Fibroblast of skin of right quadriceps (primary cell): ENCODE measurements at places on chromosomes 4 and X.
A peak's percentile ranks its signal among the peaks of the same experiment; 100 is the strongest.

- peak; percentile 73 for DNase-seq
These were observed 314.7 kb downstream of the LDB2 start for GRCh38 chr4:16583764-16584163.

- DNase-seq: no peak
These were observed 16.7 kb upstream of the MSX1 start for GRCh38 chr4:4842476-4843441.

GRCh38 chr4:42672359-42673081, 15.6 kb upstream of the ATP8A1 start:
- no peak for DNase-seq

- DNase-seq: no peak
These were observed 36.0 kb upstream of the SPON2 start for GRCh38 chr4:1208266-1208961.

GRCh38 chr4:33493231-33493630, 2751.1 kb downstream of the ARAP2 start:
- DNase-seq: no peak

DNA sequence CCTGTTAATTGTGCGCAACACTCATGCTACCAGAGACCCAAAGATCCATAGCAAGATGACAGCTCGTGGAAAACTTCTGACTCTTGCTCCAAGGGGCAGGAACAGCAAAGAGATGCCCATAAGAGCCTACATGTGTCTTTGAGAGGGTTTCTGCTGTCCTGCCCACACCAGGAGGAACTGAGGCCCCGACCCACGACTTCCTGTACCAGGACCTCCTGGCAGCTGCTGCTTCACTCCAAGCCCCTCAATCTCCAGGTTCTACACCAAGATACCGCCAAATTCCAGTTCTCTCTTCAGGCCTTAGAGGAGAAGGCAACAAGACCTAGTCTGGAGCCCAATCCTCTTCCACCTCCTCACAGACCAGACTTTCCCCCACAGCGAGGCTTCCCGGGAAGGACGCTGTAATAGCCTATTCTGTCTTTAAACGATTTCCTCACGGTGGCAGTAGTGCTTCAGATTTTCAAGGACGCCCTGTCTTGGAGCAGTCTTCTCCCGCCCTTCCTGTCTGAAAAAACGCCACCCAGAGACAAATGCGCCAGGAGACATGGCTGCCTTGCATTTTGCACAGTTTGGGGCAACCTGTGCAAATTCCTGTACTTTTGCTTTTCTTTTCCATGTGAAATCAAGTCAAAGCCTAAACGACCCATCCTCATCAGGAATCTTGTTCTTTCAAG, 230.2 kb upstream of the STK26 start:
- no peak for DNase-seq

DNA sequence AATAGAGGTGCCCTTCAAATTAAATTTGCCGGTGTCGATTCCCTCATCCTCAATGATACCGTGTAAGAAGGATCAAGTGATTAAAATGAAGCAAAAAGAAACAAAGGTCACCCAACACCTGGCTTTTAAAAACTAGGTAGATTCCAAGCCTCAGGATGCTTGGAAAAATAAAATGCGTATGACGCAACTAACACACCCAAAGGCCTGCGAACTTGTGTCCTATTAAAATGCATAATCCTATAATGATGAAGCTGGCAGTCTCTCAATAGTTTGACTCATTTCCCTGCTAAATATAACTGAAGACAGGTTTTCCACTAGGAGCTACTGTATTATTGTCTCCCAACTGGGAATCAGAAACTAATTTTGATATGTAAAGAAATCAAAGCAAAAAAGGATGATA, 263.2 kb downstream of the DHX15 start:
- DNase-seq: peak; percentile 73

- peak; percentile 4 for DNase-seq
These were observed 36.2 kb downstream of the CT47B1 start for GRCh38 chrX:120839491-120839890.

DNA sequence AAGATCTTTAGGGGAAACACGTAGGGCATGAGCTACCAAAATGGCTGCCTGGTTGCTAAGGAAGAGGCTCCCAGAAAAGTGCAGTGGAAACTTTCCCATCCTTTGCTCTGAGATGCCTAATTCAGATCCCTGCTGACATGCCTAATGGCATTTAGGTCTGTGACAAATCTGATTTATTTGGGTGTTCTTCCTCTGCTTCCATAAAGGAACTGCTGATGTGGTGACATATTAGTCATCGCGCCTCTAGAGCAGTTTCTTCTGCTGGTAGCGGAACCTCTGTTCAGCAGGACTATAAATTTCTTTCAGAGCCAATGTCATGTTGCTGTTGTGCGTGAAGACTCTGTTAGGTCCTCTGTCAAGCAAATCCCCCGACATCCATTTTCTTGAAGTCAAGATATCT, 310.0 kb downstream of the PDHA2 start:
- DNase-seq: no peak

DNA sequence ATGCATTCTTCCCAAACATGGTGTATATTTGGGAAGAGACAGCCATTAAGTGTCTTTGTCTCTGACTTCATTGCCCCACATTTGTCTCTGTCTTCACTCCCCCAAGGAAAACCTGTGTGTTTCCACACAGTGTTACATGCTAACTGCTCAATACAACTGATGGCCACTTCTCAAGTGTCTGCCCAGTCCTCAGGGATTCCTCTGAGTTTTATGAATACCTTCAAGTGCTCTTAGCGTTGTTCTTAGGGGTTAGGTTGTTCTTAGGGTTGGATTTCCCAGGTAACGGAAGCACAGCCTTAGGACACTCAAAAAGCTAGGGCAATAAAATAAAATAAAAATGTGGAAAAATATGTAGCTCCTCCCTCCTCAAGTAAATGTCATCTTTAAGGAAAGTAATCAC, 64.7 kb upstream of the PLAC8 start:
- DNase-seq: no peak

DNA sequence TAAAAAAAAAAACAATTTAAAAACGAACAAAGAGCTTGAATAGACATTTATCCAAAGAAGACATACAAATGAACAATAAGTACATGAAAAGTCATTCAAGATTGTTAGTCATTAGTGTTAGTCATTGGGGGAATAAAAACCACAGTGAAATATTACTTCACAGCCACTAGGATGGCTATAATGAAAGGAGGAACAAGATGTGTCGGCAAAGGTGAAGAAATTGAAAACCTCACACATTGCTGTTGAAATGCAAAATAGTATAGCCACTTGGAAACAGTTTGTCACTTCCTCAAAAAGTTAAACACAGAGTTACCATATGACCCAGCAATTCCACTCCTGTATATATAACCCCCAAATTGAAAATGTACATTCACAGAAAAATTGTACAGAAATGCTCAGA, 45.2 kb upstream of the SLC39A8 start:
- DNase-seq: peak; percentile 25

DNA sequence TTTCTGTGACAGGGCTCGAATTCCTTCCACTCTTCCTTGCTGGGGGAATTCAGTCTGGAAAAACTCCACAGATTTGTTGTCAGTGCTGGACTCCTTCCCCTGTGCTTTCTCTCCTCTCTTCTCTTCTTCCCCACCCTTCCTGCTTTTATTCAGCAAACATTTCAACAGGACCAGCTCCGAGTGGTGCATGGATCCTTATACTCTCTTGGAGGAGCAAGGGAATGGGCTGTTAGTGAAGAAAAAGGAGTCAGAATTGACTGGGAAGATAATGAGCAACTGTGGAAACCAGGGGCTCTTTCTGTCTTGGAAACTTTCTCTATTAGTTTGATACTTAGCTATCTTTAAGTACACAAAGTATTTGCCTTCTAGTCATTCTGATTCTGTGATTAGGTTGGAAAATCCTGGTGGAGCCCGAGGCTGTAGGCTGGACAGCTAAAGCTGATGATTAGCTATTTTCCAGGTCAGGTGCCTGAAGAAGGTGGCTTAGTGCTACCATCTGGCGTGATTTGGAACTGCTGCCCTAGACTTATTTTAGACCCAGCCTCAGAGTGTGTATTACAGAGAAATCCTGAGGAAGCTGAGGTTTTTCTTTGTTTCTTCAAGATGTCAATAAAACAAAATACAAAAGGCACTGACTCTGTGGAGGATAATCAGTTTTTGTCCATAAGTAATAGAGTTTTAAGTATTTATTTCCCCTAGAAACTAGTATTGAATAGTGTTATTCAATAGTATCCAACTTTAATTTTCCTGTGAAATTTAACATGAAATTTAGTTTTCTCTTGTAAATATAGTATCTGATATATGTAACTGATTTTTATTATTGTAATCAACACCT, 38.4 kb downstream of the NAP1L5 start:
- peak; percentile 65 for DNase-seq

GRCh38 chr4:2866891-2867290, 23.2 kb downstream of the ADD1 start:
- no peak for DNase-seq

DNA sequence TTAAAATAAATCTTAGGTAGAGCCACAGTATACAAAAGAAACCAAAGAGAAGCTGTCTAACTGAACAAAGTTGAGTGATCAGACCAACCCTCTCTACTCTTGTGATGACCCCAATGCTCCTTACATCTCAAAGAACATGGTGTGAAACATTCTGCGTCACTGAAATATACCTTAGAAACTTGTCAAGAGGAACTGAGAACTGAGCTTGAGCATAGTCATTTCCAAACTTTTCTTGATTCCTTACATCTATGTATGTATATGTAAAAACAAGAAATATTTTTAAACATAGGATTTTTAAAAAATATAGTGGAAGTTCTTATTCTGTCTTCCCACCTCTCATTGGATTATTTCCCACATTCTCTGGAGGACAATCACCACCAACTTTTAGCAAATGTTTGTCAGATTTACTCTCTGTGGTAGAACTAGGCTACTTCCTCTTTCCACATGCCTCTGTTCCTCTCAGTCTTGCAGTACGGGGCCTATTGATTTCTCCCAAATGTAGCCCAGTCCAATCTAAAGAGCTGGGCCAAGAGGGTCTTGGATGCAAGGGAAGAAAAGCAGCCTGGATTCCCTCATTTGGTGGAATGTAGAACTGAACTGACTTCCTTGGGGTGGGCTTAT, 98.2 kb upstream of the HHIP start:
- DNase-seq: no peak

GRCh38 chr4:142408003-142408441, 438.1 kb downstream of the INPP4B start:
- peak; percentile 77 for DNase-seq

DNA sequence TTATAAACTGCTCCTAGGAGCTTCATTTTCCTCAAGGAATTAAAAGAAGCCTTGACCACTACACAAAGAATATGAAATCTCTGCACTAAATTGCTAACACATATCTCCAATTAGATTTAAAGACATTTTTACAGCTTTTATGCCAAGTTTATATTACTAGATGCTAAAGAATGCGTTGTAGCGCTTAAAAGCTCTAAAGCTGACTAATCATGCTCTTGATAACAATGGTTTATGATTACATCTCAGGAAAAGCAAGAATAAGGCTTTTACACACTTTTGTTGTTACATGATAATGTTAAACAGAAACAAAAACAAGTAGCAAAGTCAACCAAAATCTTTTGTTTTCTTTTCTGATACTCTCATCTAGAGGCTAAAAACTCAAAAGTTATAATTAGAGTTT, 44.7 kb downstream of the SLC10A7 start:
- DNase-seq: peak; percentile 32

- DNase-seq: peak; percentile 91
These were observed 45.1 kb upstream of the PPARGC1A start for GRCh38 chr4:23934915-23935314.

DNA sequence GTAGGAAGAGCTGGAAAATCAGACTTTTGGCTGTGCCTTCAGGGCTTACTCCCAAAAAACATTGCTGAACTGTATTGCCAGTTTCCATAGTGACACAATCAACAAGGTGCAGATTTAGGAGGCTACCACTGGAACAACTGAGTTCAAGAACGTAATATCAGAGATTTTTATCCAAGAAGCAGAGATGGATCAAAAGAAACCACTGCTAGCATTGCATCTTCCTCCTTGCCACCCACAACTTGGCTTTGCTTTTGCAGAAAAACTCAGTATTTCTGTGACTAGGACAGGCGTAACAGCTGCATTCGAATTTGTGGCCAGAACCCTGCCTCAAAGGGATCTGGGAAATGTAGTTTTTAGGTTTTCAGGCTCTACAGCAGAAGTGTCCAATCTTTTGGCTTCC, 27.8 kb upstream of the WDFY3 start:
- DNase-seq: no peak

GRCh38 chr4:152112190-152112589, 351.4 kb upstream of the GATB start:
- no peak for DNase-seq

GRCh38 chrX:125654501-125654900, 334.8 kb downstream of the TEX13C start:
- peak; percentile 43 for DNase-seq

- DNase-seq: no peak
These were observed 169.4 kb downstream of the MAD2L1 start for GRCh38 chr4:119897260-119897659.

DNA sequence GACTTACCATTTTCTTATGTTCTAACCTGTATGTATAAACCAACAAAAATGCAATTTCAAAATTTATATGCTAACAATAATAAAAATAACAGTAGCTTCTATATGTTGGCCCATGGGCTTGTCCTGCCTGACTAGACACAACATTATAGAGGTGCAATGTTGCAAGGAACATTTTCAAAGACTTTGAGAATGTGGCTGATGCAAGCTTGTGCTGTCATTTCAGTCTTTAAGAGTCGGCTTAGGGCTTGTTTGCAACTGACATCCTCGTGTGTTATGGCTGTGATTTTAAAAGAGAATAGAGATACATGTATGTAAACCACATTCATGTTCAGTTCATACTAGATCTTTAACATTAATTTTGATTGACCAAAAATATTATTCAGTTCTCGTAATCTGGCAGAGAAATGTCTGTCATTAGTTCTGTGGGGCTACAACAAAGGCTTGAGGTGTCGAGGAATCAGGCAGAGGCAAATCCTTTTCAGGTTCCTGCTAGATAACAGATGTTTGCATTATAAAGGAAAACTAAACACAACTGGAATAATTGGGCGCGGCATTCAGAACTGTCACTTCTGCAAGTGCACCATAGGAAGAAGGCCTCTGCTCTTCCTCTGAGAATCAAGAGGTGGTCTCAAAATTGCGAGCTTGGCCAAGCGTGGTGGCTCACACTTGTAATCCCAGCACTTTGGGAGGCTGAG, 13.1 kb downstream of the TMSB4X start:
- DNase-seq: no peak

DNA sequence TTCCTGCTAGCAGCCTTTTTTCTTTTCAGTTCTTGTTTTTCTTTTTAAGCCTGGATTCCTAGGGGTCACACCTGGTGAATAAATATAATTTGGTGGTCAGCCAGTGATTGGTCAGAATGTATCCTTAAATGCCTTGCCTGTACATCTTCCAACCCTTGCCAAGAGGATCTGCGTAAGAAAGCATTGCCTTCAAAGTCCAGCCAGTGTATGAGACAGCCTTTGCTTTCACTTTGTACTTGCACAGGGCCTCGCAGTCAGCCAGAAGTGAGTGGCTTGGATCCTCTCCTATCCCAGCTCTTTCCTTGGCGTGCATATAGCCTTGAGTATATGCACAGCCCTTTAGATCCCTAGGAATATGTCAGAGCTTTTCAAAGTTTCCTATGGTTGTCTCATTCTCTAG, 22.2 kb downstream of the KANTR start:
- peak; percentile 43 for DNase-seq
